SK-N-DZ (cell line): ENCODE measurements at places on chromosomes 2 and 18.

DNA sequence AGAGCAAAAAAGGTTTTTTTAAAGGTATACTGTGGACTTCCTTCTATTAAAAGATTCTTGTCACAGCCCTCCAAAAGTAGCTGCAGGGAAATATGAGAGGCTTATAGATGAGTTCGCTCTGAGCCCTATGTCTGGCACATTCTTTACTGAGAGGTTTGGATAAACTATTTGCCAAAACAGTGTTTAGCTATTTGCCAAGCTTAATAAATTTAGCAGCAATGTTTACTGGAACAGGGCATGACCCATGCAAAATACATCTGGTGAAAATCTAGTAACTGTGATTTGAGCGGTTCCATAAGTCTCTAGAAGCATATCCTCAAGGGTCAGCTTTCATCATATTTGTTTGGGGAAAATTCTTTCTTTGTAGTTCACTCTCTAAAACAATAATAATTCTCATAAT lies 1696.7 kb upstream of the PIK3C3 start:
- DNase-seq = no peak

GRCh38 chr18:48992791-48993555 lies 42.2 kb upstream of the SMAD7 start:
- no peak for DNase-seq

GRCh38 chr18:49768051-49768391 lies 45.3 kb downstream of the ACAA2 start:
- DNase-seq = peak; percentile 22

GRCh38 chr18:47595831-47596501 lies 334.5 kb downstream of the SMAD2 start:
- DNase-seq = no peak

- DNase-seq = no peak
Measured at GRCh38 chr2:212794471-212794870, 255.9 kb upstream of the ERBB4 start.

DNA sequence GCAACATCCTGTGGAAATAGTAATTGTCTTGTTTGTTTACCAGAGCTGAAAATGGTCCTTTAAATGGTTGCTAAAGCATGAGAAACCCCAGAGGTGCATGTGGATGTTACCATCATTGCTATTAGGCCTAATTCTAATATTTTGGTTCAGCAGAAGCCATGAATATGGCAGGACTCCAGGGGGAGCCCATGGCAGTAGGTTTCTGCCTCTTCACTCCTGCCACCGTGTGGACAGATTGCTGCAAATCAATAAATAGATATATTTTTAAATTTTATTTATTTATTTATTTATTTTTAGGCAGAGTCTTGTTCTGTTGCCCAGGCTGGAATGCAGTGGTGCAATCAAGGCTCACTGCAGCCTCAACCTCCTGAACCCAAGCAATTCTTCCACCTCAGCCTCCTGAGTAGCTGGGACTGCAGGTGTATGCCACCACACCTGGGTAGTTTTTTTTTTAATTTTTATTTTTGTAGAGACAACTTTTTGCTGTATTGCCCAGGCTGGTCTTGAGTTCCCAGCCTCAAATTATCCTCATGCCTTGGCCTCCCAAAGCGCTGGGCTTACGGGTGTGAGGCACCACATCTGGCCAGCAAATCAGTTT lies 54.9 kb upstream of the CAPN13 start:
- peak; percentile 49 for DNase-seq

DNA sequence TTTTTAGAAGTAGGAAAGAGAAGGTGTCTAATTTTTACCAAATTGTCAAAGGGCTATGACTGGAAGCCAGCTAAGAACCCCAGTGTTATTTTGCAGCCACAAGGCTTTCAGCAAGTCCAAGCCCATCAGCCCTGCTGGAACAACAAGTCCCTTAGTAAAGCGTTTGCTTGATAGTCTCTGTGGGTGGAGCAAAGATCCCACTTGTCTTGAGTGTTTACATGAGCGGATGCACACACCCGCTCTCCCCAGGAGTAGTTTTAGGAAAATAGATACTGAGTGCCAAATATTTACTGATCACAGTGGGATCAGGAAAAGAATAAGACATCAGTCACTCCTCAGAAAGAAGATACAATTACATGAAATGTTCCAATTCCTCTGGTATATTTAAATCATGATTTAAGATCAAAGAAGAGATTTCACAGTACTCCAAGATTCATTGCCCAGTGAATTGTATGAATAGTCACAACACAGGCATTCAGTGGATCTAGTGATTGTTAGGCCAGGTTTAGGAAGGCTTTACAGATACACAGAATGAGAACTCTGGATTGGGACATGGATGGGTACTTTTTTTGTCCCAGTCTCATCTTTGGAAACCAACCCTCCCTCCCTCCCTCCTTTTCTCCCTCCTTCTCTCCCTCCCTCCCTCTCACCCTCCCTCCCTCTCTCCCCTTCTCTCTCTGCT lies 514.9 kb downstream of the PTPRM start:
- DNase-seq = no peak

DNA sequence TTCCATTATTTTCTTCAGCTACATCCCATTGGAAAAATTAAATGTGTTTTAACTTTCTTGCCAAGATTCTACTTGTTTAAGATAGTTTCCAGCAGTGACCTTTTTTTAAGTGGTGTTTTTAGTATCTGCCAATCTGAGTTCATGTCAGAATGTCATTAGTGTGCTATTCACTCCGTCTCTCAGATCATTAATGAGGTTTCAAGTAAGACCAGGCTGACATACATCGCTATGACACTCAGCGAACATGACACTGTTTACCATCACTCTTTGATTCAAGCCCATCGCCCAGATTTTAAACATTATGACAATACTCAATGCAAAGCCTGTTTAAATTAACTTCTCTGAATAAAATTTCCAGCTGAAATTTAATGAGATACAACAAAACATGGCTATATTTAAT lies 272.0 kb upstream of the KYNU start:
- DNase-seq = no peak

- DNase-seq = peak; percentile 35
Measured at GRCh38 chr2:158984604-158985135, 16.2 kb downstream of the TANC1 start.

- no peak for DNase-seq
Measured at GRCh38 chr2:130372055-130372832, 16.4 kb downstream of the PTPN18 start.

- DNase-seq = no peak
Measured at GRCh38 chr2:99035920-99036319, 99.9 kb upstream of the CRACDL start.

DNA sequence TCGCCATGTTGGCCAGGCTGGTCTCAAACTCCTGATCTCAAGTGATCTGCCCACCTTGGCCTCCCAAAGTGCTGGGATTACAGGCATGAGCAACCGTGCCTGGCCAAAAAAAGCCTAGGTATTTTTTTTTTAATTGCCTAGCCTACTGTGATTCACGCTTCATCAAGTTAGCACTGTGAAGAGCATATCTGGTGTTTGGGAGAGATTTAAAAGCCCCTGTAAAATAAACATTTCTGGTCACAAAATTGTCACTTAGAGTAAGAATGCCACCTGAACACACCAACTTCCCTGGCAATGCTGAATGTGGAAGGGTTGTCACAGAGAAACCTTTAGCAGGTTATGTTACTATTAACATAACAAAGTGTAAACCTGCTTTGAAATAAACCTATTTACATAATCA lies 39.7 kb upstream of the CHAC2 start:
- DNase-seq = no peak

DNA sequence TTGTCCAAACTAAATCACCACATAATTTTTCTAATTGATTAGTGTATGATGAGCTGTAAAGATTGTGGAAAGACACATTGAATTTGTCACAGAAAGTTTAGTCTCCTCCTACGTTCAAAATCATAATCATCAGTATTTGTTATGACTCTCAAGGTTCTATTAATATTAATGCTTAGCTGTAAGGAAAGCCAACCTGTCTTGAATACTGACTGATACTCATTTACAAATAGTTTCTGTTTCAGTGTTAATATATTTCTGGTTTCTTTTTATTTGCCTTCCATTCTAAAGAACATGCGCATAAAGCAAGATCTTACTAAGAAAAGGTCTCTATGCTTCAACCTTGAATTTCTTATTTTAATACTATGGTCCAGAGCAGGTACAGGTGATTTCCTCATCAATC lies 55.1 kb downstream of the CPS1 start:
- no peak for DNase-seq

DNA sequence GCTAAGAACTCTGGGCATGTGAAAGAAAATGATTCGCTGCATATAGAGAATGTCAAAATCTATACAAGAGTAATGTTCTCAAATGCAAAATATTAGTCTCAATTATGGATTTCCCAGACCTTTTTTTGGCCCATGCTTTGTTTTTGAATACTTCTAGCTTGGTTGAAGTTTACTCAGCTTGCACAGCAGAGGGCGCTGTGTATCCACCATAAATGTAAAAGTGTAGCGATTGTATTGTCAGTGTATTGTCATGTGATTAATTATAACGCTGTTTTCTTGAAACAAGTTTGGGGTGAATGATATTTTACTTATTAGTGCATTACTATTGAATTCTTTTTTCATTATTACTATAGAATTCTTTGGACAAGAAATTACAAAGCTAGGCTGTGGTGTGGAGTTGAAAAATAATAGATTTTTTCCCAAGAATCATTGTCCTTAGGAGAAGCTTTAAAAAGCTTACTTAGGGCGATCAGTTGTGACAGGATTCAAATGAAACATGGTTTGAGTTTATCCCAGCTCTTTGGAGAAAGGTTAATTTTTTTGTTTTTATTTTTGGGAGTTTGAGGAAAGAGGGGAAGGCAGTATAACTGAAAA lies 98.3 kb downstream of the PIK3C3 start:
- peak; percentile 55 for DNase-seq

GRCh38 chr2:143730155-143730952 lies 601.1 kb downstream of the ARHGAP15 start:
- no peak for DNase-seq

DNA sequence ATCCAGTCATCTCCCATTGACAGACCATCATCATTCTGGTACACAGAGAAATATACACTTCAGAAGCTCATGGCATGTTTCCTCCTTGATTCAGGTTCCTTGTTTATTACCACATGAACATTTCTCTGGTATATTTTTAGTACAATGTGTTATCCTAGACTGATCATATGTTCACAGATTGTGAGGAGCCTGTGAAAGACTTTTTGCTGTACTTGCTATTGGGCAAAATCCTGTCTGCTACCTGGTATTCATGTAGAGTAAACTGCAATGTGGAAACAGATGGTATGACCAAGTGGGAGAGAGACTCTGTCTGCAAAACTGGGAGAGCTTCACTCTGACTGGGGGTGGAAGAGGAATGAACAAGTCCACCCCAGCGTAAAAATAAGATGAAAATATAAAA lies 657.2 kb downstream of the IRS1 start:
- DNase-seq = no peak

- no peak for DNase-seq
Measured at GRCh38 chr2:191983591-191983990, 136.7 kb upstream of the CAVIN2 start.

DNA sequence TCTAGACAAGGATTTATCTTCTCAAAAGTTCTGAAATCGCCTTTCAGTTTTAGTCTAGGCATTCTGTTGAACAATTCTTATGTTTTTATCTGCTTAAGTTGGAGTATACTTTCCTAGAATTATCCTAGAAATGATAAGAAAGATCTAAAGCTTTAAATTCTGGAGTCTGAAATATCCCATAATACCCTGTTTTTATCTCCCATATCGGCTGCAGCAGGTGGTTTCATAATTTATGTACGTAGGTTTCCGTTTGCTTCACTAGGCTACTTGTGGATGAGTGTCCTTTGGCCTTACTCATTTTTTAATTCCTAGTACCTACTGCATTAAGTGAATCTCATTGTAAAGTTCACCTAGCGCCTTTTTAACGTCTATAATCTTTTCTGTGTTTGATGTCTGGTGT lies 58.5 kb upstream of the MGAT5 start:
- no peak for DNase-seq

DNA sequence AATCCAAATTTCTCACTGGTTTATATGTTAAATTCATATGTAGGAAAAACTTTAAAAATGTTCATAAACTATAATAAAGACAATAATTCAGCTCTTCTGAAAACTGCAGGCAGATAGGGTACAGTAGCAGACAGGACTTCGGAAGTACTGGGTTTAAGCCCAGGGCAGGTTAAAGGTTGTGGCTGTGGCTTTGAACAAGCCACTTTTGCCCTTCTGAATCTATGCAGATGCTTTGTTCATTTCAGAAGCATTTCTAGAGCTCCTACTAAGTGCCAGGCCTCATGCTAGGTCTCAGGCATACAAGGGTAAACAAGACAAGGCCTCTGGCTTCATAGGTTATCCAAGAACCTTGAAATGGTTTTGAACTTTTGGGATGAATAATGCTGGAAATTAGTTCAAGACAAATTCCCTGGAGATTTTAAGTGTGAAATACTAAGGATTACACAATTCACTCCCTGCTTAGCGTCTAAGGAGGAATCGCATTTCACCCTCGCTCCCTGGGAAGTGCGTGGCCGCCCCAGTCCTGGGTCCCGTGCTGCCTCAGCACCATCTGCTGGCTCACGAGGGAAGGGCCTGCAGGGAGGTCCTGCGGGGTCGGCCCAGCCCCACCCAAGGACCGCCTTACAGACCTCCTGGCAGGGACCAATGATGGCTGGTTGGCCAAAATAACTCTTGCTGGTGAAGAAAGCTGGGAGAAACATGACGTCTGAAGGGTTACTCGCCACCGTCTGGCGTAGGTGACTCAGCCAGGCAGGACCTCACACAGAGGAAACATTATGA lies 67.7 kb upstream of the L3MBTL4 start:
- peak; percentile 28 for DNase-seq

GRCh38 chr2:170928036-170928823 lies 823 bp upstream of the GORASP2 start:
- DNase-seq = no peak

DNA sequence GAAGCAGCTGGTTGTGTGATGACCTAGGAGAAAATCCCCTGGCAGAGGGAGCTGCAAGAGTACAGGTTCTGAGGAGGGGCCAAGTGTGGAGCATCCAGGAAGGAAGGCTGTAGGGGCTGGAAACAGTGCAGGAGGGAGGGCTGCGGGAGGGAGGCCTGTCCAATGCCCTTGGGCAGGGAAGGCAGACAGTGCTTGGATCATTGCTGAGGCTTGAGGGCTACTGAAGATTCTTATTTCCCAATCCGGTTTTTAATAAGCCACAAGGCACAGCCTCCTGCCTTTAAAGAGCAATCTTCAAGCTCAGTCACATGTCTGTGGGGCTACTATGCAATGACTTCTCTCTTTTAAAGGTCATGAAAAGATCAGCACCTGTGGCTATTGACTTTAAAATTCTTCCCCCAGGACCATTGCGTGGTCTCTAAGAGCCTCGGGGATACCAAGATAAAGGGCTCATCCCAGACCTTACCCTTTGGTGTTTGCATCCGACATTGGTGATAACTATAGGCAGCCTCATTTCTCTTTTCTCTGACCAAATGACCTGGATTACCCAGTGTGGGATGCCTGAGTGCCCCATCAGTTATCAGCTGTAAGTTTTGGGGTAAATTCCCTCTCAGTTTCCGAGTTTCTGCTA lies 149.6 kb downstream of the DOCK10 start:
- DNase-seq = no peak

DNA sequence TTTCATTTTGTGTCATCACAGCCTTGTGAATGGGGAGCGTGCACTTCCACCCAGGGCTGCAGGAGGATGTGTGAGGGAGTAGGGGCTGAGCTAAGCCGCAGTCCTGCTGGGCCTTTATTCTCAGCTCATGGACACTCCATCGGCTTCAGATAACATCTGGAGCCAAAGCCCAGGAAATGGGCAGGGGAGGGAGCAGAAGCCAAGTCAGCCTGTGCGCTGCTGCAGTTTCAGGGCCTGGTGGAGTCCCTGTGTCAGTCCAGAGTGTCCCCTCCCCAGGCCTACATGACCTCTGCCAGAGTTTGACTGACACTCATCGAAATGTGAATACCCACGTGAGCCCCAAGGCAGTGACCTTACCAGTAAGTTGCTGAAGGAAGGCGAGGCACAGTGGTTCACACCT lies 242.2 kb downstream of the LOXHD1 start:
- peak; percentile 26 for DNase-seq

GRCh38 chr18:59211629-59212028 lies 8.3 kb upstream of the GRP start:
- DNase-seq = no peak
